Islet precursor cell (in vitro differentiated cells): ENCODE measurements at places on chromosomes 13 and 19.
A peak's percentile ranks its signal among the peaks of the same experiment; 100 is the strongest.

DNA sequence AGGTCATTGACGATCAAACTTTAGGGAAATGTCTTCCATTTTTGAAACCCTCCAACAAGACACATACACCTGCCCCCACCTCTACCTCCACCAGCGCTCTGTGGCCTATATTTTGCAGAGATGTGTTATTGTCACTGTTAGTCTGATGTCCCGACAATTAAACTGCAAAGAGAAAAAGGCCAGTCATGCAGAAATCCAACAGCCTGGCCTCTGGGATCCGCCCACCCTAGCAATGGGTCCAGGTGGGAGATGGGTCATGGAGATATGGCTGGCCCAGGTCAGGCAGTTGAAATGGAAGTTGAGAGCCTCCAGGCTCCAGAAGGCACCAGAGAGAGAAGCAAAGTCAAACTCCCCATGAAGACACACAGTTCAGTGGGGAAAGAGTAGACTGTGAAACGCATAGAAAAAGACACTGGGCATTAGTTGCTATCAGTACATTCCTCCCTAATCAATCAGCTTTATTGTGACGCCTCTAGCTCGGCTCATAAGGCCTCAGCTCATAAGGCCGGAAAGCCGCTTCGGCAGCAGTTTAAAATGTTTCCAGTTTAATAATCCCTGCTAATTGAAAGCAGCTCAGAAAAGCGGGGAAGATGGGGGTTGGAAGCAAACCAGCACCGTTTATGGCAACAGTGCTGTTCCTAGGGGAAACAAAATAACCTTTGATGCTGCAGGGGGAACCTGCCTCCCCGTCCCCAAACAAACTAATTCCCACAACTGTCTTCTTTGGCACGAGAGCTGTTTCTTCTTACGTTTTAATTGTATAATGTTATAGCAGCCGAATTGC, 239.7 kb upstream of the ZNF507 start:
- DNase-seq = no peak

DNA sequence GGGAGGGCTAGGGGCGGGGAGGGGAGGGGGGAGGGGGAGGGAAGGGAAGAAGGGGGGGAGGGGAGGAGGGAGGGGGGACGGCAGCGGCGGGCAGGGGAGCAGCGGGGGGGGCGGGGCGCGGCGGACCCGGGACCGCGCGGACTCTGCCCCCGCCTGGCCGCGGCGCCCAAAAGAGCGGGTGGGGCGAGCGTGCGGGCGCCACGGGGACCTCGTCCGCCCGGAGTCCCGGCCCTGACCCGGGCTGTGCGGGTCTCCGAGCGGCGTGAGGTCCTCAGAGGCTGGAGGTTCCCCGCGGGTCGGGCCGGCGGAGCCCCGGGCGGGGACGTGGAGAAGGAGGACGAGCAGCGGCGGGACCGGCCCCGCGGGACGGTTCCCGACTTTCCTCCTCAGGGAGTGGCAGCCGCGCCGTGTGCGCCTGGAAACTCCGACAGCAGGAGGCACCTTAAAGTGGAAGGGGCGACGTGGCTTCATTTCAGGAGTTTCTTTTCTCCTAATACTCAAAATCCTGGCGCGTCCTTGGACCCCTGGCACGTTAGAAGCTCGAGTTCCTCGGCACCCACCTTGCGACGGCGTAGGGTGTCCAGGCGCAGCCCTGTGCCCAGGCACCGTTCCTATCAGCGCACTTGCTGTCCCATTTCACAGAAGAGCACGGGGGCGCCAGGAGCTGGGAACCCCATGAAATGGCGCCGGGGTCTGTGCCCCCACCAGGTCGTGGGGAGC, 518 bp upstream of the PLPP2 start:
- no peak for DNase-seq

DNA sequence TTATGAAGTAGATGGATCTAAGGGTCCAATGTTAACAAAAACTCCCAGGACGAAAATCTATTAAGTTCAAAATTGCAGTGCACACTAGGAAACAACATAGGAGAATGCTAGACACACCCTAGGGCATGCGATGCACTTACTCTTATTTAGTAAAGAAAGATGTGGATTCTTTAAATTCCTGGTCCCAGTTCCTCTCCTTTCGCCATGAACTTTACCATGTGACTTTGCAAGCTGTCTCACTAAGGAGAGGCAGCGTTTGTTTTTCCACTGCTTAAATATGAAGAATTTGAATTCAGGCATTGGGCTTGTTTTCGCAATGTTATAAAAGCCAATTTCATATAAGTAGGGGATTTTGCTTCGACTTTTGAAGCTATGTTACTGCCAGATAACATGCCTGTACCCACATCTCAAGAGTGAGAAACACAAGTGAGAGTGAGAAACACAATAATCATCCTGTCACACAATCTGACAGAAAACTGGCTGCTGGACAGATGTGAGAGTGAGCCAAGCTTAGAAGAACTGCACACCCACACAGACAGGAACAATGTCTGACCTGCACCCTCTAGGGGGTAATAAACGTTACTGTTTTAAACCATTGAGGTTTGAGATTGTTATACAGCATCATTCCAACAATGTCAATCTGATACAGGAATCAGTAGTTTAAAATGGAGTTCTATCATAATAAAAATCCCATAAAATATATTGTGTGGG, 1308.4 kb downstream of the SLITRK5 start:
- DNase-seq = no peak

DNA sequence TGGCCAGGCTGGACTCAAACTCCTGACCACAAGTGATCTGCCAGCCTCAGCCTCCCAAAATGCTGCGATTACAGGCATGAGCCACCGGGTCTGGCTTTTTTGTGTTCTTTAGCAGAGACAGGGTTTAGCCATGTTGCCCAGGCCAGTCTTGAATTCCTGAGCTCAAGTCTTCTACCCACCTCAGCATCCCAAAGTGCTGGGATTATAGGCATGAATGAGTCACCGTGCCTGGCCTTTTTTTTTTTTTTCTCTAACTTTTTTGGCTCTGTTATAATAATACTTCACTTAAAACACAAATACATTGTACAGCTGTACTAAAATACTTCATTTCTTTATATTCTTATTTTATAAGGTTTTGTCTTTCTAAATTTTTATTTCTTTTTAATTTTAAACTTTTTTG, 599.5 kb upstream of the PCDH9 start:
- peak; percentile 77 for DNase-seq

- DNase-seq = peak; percentile 78
These were observed 7.9 kb downstream of the UNC13A start for GRCh38 chr19:17680230-17680722.

DNA sequence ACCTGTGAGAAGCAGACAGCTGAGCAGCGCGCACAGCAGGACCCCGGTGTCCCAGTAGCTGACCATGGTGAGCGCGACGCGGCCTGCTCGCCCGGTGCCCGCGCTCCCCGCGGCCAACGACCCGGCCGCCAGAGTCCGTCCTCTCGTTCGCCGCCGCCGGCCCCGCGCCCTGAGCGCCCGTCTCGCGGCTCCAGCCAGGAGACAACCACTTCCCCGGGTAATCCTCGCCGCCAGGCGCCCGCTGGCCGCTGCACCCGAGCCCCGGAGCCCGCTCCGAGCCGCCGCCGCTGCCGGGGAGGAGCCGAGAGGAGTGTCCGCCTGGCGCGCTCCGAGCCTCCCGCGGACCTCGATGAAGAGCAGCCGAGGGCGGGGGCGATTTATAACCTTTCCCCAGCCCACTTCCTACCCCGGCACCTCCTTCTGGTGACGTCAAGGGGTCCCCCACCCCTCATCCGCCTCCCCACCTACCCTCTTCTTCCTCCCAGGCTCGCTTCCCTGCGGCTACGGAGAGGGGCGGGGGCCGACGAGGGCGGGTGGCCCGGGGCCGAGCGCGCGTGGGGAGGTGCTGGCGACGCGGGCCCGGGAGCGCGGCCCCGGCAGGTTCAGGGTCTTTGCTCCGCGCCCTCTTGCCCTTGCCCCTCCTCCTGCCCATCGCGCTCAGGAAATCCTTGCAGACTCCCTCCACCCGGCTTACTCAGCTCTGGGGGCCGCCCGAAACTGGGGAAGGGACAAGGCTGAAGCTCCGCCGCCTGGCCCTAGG, at the start of gene FLT1:
TSS of gene FLT1 (minus strand) at position 351 of the 760 bp plus-strand sequence. CDS start at position 66, 285 bp downstream.
- DNase-seq = peak; percentile 91
